Stimulated activated memory B cell treated with anti-CD40 and anti-IgM and Interleukin-4, amounts not matched to agents 10 μg/mL and 1 μg/mL and 100 μg/mL, for 72 hours (primary cell): ENCODE measurements at places on chromosomes 6 and 20.

DNA sequence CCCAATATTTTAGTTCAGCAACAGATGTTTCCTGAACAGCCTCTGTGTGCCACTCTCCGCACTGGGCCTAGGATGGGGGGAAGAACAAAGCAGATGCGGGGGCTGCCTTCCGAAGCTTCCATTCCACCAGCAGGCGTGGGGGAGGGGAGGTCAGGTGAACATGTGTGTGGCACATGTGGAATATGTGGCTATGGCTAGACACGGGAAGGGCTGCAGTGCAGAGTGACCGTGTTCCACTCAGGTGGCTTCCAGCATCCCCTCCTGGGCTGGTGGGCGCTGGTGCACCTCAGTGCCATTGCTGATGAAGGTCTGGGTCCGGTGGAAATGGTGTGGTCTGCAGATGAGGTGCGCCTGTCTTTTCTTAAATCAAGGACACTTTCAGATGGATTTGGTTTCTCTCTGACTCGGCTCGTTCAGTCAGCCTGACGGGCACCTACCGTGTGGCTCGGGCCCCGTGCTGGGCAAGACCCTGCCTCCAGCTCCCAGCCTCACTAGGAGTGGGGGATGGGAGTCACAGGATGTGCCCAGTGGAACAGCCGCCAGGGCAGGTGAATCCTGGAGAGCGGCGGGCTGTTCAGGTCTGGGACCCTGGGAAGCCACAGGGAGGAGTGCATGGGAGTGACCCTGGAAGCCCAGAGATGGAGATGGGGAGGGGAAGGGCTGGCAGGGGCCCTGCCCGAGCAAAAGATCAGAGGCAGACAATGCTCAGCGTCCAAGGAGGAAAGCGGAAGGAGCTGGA is 111.0 kb downstream of the SYCP2 start:
- no peak for ATAC-seq
- peaks cover 10% of the 10 kb centered on the region for H3K27me3 ChIP-seq
- no peak overlapping the region for H3K4me3 ChIP-seq
- no peaks in the 10 kb centered on the region for H3K36me3 ChIP-seq

GRCh38 chr6:15952231-15953151 is 176.4 kb upstream of the MYLIP start:
- no peak for ATAC-seq
- peaks cover 32% of the 10 kb centered on the region for H3K4me1 ChIP-seq
- H3K27me3 ChIP-seq: peaks cover 11% of the 10 kb centered on the region
- H3K27ac ChIP-seq: no peak overlapping the region

DNA sequence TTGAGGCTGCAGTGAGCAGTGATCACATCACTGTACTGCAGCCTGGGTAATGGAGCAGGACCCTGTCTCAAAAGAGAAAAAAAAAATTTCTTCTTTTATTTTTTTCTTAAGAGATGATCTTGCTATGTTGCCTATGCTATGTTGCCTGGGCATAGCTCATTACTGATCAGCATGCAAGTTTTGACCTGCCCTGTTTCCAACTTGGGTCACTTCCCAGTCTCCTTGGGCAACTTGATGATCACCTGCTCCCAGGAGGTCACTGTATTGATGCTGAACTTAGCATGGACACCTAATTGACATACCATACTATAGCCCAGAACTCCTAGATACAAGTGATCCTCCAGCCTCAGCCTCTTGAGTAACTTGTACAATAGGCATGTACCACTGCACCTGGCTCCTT is 30.7 kb upstream of the NANP start:
- H3K4me1 ChIP-seq: no peaks in the 10 kb centered on the region
- no peak overlapping the region for H3K4me3 ChIP-seq
- no peak overlapping the region for H3K27ac ChIP-seq
- no peak for ATAC-seq
- peaks cover 69% of the 10 kb centered on the region for H3K36me3 ChIP-seq

GRCh38 chr20:17093782-17094181 is 133.1 kb upstream of the PCSK2 start:
- H3K27me3 ChIP-seq: no peaks in the 10 kb centered on the region
- H3K4me1 ChIP-seq: no peaks in the 10 kb centered on the region
- ATAC-seq: no peak
- H3K4me3 ChIP-seq: no peak overlapping the region
- H3K27ac ChIP-seq: no peak overlapping the region
- no peaks in the 10 kb centered on the region for H3K36me3 ChIP-seq

DNA sequence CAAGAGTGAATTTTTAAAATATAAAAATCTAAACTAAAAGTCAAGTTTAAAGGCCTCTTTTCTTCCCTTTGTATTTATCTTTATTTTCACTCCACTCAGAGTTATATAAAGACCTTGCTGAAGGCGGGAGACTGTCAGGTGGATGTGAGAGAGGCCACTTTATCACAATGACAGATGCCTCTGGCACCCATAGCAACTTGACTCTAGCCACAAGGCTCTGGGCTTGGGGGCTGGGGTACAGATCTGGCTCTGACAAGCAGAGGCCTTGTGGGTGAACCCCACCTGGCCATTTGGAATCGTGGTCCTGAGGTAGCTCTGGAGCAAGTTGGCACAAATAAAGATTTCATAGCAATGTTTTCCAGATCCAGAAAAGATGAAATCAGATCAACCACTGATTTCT is 417.2 kb downstream of the RFPL4B start:
- no peak overlapping the region for H3K27ac ChIP-seq
- no peak for ATAC-seq
- H3K4me1 ChIP-seq: no peaks in the 10 kb centered on the region
